Activated CD8-positive, alpha-beta T cell treated with anti-CD3 and anti-CD28 coated beads for 36 hours (primary cell): ENCODE measurements at places on chromosomes 1 and 21. TPM values are rescaled to one million over a fixed set of nuclear protein-coding genes. Genes with fewer than 3 reads are reported as not detected.

The S100A2 gene
- not detected for total RNA-seq

The SLC41A1 gene
- 35.3 TPM for total RNA-seq

The RNU1-1 gene
- 1,043 TPM for total RNA-seq

The DNAJC28 gene
- total RNA-seq: 0.22 TPM

The HCN3 gene
- 1.5 TPM for total RNA-seq

The HOOK1 gene
- 13.3 TPM for total RNA-seq

The CREB3L4 gene
- total RNA-seq: 8.3 TPM
